ENCODE measurements at places on chromosomes 4 and X.

- DNase-seq = no peak
Measured at GRCh38 chr4:7771541-7772507, 167.8 kb downstream of the AFAP1 start.

DNA sequence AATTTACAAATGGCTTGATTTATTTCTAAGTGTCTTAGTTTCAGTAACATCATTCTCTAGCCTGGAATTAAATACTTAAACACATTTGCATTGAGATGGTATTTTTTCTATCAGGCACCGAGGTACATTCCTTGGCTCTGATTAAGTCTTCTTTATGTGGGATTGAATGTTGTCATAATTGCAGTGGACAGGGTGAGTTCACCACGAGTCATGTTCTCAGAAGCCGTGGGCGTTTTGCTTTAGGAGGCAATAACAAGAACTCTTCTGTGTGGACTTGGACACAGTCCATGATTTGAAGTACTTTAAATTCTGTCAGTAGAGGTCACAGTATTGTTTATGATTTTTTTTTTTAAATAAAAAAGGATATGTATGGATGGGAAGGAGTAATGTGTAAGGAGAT, 57.1 kb upstream of the EFHC2 start:
- DNase-seq = peak; percentile 32

- DNase-seq = no peak
Measured at GRCh38 chrX:38891641-38892413, 90.6 kb downstream of the MID1IP1 start.

DNA sequence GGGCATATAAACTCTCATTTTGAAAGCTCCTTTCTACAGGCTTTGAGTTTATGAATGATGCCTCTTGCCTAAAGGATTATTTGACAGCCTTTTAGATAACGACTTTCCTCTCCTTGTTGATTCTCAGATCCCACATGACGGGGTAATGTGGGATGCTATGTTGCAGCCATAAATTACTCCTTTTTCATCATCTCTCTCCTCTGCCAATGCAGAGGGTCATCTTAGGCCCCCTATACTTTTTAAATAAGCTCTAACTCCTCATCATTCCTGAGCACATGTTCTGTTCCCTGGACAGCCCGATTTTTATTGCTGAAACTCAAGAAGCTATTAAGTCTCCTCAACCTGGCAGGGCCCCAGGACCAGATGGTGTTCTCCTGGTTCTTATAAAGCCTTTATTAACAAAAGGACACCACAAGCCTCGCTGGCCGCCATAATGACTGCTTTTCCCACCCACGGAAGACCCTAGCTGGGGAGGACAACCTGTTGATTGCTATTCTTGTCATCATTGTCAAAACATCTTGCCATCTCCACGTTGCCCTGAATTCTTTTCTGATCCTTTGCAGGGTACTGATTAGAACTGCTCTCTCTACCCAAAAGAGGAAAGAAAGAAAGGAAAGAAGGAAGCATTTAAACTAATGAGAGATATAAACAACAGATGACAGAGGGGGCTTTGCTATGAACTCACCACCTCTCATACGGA, 150.7 kb downstream of the DHX15 start:
- no peak for DNase-seq

GRCh38 chr4:105637408-105638176, 70.9 kb downstream of the INTS12 start:
- no peak for DNase-seq
